NCI-H446 treated with DMSO at 0.1 percent for 48 hours (cell line): ENCODE measurements at places on chromosomes 7 and 10.

DNA sequence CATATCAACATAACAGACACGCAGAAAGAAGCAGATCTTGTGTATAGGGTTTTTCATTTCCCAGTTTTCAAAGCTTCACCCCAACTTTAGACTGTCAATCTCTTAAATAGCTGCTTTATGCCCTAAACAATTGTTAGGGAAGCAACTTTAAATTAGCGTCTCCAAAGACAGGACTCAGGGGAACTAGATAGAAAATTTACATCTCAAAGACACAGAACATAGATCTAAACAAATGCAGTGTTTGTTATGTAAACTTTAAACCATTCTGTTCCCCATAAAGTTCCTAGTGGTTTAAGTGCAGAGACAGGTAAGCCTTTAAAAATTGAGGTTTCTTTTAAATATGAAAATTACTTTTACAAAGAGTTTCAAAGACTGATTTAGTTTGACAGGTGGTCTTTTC, 379.2 kb upstream of the GHITM start:
- DNase-seq: no peak

DNA sequence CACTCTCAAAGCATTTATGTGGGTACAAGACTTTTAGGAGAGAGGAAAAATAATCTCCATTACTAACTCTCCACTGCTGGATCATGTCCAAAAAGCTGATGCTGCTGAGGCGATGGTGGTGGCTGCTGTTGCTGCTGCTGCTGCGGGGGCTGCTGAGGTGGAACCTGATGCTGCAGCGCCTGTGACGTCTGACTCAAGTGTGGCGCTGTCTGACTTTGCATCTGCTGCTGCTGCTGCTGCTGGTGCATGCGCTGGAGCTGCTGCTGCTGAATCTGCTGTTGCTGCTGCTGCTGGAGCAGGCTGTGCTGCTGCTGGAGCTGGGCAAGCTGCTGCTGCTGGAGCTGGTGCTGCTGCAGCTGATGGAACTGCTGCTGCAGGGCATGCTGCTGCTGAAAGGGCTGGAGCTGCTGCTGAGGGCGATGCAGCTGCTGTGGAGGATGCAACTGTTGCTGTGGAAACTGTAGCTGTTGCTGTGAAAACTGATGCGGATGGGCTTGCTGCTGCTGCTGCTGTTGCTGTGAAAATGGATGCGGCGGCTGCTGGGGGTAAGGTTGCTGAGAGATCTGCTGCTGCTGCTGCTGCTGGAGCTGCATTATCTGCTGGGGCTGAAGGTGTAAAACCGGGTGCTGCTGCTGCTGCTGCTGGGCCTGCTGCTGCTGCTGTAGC, 34.5 kb downstream of the PAXIP1 start:
- no peak for DNase-seq

GRCh38 chr7:74430961-74431466, 22.7 kb upstream of the GTF2IRD1 start:
- DNase-seq: no peak

DNA sequence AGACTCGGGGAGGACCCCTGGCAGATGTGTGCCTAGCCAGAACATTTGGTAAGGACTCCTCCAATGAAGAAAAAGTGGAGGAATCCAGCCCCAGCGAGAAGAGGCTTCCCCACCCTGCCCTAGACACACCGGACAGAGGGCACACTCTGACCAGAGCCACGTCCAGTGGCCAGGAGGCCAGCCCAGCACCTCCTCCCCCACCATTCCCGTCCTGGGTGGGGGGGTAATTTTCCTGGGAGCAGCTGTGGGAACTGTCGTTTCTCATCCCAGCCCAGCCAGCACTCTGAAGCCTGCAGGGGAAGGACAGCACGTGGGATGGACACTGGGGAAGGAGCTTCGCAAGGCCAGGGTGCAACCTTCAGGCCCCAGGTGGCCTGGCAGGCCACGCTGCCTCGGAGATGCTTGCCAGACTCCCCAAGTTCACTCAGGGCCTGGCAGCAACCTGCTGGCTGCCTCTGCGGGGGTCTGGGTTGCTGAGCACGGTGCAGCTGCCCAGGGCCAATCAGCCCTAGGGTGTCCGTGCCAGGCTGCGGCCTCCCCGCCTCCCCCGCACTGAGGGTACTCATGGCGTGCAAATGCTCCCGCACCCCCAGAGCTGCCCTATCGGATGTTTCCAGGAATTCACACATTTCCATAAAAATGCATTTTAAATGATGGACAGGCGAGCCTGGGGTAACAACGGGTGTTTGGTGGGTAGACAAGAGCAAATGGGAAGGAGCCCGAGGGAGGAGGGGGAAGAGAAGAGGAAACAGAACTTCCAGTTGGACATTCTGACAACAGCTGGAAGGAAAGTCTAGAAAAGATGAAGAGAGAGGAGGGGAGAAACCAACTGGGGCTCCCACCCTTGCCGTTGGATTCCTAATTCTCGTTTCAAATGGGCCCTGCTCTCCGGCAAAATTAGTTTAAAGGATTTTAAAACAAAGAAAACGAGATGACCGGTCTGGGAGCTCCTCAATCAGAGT, 1.9 kb upstream of the EN2 start:
- no peak for DNase-seq

DNA sequence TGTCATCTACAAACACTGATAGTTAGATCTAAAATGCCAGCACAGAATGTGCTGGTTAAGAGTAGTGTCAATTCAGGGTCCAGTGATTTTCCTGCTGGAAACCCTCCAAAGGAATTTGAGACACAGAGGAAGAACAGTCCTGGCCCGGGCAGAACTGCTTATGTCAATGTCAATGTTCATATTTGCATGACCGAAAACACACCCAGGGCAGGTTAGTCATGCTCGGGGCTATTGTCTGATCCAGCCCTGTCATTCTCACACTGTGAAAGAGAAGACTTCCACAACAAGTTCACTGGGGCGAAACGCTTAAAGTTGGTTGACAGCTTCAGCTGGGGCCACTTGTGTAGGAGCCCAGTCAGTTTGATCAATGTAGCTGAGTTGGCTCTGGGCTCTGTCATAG, 139.3 kb downstream of the C1GALT1 start:
- DNase-seq: peak; percentile 66

DNA sequence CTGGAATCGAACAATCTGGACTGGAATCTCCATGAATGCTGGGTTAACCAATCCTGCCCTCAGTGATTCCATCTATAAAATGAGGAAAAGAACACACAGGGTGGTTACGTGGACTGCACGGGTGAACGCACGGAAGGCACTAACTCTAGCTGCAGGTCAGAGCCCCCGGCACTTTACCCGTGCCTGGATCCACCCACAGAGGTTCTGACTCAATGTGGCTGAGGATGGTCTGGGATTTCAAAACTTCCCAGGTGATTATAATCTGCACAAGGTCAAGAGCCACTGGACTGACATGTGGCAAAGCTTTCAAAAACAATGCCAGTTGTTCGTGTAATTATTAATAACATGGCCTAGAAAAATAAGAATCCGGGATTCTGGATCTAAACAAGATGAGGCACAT, 29.2 kb downstream of the KIAA1549 start:
- DNase-seq: no peak

GRCh38 chr7:92963566-92963965, 127.2 kb upstream of the CDK6 start:
- DNase-seq: peak; percentile 48

DNA sequence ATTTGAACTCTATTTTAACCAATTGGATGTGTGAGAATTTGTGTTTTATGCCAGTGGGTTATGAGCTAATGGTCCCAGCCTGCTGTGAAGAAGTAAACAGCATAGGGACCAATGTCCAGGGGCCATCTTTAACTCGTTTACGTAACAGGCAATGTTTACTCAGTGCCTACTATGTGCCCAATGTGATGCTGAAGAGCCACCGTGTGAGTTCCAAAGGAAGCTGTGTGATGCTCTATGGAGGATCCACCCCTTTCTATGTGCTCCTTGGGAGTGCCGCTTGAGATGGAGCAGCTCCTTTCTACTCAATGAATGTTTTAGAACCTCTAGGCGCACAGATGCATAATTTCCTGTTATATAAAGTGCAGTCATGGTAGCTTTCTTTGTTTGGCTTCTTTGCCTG, 21.3 kb downstream of the DYNC1I1 start:
- DNase-seq: no peak

DNA sequence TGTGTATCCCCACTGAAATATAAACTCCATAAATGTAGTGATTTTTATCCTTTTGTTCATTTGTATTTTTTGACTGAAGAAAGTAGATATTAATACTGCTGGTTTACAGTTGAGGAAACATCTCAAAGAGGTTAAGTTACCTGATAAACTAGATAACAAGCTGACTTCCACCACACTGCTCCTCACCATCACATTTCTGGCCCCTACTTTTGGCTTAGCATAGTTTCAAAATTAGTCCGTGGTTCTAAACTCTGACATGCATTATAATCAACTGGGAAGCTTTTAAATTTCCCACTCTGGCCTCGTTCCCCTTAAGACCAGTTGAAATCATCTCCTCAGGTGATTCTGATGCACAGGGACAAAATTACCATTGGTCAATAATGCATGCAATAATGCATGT, 43.5 kb downstream of the ANKIB1 start:
- DNase-seq: no peak
